HAP-1 (cell line): ENCODE measurements at places on chromosomes 13 and 19.

- DNase-seq, result no peak
Measured at GRCh38 chr19:29926801-29927200, 15.2 kb upstream of the URI1 start.

DNA sequence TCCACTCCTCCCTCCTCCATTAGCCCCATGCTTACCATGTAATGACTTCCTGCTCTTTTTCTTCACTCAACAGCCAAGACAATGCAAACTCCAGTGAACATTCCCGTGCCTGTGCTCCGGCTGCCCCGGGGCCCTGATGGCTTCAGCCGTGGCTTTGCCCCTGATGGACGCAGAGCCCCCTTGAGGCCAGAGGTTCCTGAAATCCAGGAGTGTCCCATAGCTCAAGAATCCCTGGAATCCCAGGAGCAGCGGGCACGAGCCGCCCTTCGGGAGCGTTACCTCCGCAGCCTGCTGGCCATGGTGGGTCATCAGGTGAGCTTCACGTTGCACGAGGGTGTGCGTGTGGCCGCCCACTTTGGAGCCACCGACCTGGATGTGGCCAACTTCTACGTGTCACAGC, 2.9 kb upstream of the PPP1R37 start:
- no peak for DNase-seq

- DNase-seq, result no peak
Measured at GRCh38 chr13:83975655-83976165, 93.4 kb upstream of the SLITRK1 start.

DNA sequence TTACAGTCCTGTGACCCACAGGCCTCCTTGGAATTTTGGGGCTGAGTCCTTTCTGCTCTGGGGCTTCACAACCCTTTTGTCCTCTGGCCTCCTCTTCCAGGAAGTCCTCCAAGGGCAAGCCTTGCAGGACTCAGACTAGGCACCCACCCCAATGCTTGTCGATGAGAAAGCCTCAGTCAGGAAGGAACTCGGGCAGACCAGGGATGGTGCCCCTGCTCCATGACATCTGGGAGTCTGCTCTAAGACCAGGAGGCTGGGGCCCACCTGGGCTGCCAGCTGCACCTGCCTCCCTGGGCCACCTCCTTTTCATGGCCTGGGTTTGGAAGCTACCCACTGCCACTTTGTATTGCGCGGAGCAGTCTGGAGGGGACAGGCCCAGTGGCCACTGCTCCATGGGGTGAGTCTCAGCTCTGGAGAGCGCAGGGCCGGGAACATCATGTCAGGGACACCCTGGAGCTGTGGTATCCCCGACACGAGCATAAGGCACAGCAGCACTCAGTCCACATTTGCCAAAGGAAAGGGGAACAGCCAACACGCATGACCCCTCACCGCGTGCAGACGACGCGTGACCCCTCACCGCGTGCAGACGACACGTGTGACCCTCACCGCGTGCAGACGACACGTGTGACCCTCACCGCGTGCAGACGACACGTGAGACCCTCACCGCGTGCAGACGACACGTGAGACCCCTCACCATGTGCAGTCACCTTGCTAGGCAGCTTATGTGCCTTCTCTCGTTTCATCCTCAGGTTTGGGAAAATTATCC, 10.8 kb downstream of the C2CD4C start:
- no peak for DNase-seq

DNA sequence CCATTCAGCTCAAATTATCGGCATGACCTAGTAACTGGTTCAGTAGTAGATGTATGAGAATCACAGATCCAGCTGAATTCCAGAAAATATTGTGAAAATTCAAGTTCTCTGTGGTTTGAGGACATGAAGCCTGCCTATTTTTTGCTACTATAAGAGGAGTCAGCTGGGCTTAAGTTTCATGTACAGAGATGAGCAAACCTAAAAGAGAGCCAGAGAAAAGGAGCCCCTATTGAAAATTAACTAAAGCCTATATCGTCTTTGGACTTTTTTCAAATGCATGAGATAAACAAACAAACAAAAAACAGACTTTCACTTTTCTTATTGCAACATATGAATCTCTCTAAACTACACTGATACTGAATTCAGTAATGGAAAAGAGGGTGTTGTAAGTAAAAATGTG, 106.8 kb upstream of the SPRY2 start:
- DNase-seq, result no peak

DNA sequence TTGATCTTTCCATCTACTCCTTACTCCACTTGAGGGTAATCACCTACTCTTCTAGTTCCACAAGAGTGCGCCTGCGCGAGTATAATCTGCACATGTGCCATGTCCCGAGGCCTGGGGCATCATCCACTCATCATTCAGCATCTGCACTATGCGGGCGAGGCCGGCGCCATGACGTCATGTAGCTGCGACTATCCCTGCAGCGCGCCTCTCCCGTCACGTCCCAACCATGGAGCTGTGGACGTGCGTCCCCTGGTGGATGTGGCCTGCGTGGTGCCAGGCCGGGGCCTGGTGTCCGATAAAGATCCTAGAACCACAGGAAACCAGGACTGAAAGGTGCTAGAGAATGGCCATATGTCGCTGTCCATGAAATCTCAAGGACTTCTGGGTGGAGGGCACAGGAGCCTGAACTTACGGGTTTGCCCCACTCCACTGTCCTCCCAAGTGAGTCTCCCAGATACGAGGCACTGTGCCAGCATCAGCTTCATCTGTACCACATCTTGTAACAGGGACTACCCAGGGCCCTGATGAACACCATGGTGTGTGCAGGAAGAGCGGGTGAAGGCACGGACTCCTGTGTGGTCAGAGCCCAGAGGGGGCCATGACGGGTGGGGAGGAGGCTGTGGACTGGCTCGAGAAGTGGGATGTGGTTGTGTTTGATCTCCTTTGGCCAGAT, 2.7 kb upstream of the KLK2 start:
- DNase-seq, result no peak

- DNase-seq, result no peak
Measured at GRCh38 chr13:91774397-91774796, 376.0 kb downstream of the GPC5 start.

DNA sequence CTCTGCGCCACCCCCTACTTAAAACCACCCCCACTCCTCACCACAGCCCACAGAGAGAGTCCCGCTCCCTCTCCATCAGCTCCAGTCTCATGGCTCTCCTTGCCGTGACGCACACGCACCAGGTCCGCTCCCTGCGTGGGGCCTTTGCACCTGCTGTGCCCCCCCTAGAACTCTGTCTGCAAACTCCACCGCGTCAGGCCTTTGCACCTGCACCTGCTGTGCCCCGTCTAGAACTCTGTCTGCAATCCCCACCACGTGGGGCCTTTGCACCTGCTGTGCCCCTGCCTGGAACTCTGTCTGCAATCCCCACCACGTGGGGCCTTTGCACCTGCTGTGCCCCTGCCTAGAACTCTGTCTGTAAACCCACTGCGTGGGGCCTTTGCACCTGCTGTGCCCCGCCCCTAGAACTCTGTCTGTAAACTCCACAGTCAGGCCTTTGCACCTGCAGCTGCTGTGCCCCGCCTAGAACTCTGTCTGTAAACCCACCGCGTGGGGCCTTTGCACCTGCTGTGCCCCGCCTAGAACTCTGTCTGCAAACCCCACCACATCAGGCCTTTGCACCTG, 4.2 kb downstream of the SHC2 start:
- no peak for DNase-seq
